HTR-8/SVneo (cell line): ENCODE measurements at places on chromosomes 2 and 18.

GRCh38 chr2:60152226-60152833 lies 401.1 kb downstream of the BCL11A start:
- DNase-seq, result no peak

GRCh38 chr2:191954451-191954850 lies 107.6 kb upstream of the CAVIN2 start:
- no peak for DNase-seq

- no peak for DNase-seq
These were observed 125.3 kb downstream of the ZNF516 start for GRCh38 chr18:76369791-76370190.

- no peak for DNase-seq
These were observed 256.5 kb downstream of the TPGS2 start for GRCh38 chr18:36572135-36572856.
